ENCODE measurements at places on chromosomes 1 and 21.

- H3K27me3 ChIP-seq, result no peaks in the 10 kb centered on the region
- H3K27ac ChIP-seq, result peak overlapping the region; percentile 66
- no peaks in the 10 kb centered on the region for H3K4me1 ChIP-seq
- no peak for DNase-seq
These were observed 21.1 kb downstream of the PLA2G4A start for GRCh38 chr1:186849826-186850225.

DNA sequence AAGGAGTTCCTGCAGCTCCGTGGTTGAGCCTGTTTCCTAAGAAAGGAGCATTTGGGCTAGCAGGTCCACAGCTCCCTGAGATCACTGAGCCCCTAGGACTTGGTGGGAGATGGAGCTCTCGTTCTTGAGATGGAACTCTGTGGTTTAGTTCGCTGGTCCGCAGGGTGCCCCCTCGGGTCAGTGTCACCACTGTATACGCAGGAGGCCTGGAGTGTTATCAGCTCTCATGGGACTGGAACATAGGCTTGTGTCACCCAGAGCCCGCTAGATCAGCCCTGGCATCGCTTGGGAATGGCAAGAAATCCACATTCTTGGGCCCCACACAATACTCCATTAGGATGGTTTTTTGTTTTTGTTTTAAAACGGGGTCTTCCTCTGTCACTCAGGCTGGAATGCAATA, 3.6 kb downstream of the SNAP47 start:
- no peak overlapping the region for H3K27ac ChIP-seq
- H3K4me3 ChIP-seq, result no peak overlapping the region
- H3K4me1 ChIP-seq, result peaks cover 28% of the 10 kb centered on the region
- DNase-seq, result no peak
- no peaks in the 10 kb centered on the region for H3K27me3 ChIP-seq
- no peaks in the 10 kb centered on the region for H3K36me3 ChIP-seq

GRCh38 chr21:40752125-40752524, 94.8 kb downstream of the DSCAM start:
- H3K27ac ChIP-seq, result no peak overlapping the region
- no peak overlapping the region for H3K4me3 ChIP-seq
- DNase-seq, result no peak
- H3K4me1 ChIP-seq, result no peaks in the 10 kb centered on the region

DNA sequence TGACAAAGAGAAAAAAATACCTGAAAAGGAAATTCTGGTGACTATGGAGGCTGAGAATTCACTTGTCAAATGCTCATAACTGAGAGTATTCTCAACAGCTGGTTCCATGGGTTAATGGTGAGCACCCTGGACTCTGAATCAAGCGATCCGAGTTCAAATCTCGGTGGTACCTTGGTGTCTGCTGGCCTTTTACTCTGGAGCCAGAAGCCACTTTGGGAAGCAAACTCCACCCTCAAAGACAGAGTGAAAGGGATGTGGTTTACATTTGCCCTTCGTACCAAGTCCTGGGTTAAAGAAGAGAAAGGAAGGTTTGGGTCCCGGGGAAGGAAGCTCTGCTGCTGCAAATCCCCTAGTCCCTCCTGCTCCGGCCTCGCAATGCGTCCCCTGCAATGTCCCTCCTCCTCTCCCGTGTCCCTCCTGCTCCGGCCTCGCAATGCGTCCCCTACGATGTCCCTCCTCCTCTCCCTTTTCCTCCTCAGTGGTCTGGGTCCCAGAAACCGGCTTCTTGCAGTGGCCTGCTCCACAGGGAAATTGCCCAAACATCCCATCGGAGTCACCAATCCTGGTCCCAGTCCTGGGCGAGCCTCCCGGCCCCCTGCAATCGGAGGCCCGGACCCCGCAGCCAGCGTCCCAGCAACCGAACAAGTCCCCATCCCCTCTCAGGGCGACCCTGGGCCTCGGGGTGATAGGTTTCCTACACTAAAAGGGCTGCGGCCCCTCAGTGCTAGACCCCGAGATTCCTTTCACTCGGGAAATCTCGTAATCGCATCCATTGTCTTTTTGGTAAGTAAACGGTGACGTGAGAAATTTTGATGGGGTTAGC, 129.4 kb downstream of the PPIAL4G start:
- H3K4me1 ChIP-seq, result no peaks in the 10 kb centered on the region
- H3K27me3 ChIP-seq, result peaks cover 44% of the 10 kb centered on the region
- H3K4me3 ChIP-seq, result no peak overlapping the region
- no peak for DNase-seq
- H3K27ac ChIP-seq, result no peak overlapping the region

- peaks cover 85% of the 10 kb centered on the region for H3K4me1 ChIP-seq
- H3K36me3 ChIP-seq, result no peaks in the 10 kb centered on the region
- H3K27me3 ChIP-seq, result no peaks in the 10 kb centered on the region
- peak; percentile 87 for DNase-seq
These were observed 42.6 kb downstream of the CD34 start for GRCh38 chr1:207868251-207868773.

GRCh38 chr1:30354410-30354809, 369.0 kb downstream of the MATN1 start:
- H3K4me1 ChIP-seq, result no peaks in the 10 kb centered on the region
- H3K36me3 ChIP-seq, result no peaks in the 10 kb centered on the region
- no peak overlapping the region for H3K4me3 ChIP-seq
- no peak overlapping the region for H3K27ac ChIP-seq
- no peaks in the 10 kb centered on the region for H3K27me3 ChIP-seq
- DNase-seq, result no peak

DNA sequence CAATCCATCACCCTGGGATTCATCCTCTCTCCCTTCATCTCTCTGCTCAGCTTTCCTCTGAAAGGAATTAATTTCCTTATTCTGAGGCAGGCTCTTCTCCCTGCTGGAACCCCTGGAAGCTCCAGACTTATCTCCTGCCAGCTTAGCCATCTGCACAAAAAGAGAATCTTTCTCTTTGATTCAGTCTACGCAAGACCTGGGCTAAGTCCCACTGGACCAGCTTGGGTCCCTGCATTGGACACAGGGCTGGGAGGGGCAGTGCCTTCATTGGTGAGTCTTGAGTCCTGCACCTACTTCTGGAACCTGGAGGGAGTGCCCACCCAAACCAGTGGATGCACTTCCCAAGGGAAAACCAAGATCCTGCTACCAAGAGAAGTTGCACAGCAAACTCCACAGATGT, 271.7 kb upstream of the CSF3R start:
- no peak overlapping the region for H3K27ac ChIP-seq
- no peak overlapping the region for H3K4me3 ChIP-seq
- H3K36me3 ChIP-seq, result no peaks in the 10 kb centered on the region
- peak; percentile 36 for DNase-seq

DNA sequence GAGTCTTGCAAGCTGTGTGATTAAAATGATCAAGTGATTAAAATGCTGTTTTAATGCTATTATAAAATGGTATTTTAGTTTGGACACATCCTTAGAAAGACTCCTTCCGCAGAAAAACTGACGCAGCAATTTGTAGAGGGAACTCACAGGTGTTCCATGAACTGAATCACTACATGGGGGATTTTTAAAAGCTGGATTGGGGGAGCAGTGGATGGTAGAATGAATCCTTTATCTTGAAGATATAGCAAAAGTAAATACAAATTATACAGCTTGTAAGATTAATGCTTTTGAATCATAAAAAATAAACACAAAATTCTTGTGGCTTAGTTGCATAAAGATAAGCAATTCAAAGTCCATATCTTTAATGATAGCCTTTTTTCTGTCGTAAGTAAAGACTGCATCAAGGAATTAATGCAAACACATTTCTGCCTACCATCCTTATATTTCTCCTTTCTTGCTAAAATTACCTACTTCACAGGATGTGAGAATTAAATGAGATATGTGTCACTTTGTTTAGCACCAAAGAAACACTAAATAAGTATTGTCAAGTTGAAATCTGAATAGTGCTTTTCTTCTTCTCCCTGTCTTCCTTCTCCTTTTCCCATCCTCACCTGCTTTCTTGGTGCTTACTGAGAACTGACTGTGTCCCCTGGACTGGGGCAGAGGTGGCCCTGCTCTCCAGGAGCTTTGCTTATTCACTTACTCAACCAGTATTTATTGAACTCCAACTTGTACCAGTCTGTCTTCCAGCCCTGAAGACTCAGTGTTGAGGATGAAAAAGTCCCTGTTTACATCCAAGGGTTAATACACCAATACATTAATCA, 61.5 kb upstream of the F3 start:
- H3K27ac ChIP-seq, result no peak overlapping the region
- no peak overlapping the region for H3K4me3 ChIP-seq
- H3K27me3 ChIP-seq, result no peaks in the 10 kb centered on the region

- no peaks in the 10 kb centered on the region for H3K4me1 ChIP-seq
- H3K36me3 ChIP-seq, result no peaks in the 10 kb centered on the region
- H3K27ac ChIP-seq, result no peak overlapping the region
- no peak overlapping the region for H3K4me3 ChIP-seq
- H3K27me3 ChIP-seq, result no peaks in the 10 kb centered on the region
These were observed 178.3 kb downstream of the ATG4C start for GRCh38 chr1:62962014-62962812.

DNA sequence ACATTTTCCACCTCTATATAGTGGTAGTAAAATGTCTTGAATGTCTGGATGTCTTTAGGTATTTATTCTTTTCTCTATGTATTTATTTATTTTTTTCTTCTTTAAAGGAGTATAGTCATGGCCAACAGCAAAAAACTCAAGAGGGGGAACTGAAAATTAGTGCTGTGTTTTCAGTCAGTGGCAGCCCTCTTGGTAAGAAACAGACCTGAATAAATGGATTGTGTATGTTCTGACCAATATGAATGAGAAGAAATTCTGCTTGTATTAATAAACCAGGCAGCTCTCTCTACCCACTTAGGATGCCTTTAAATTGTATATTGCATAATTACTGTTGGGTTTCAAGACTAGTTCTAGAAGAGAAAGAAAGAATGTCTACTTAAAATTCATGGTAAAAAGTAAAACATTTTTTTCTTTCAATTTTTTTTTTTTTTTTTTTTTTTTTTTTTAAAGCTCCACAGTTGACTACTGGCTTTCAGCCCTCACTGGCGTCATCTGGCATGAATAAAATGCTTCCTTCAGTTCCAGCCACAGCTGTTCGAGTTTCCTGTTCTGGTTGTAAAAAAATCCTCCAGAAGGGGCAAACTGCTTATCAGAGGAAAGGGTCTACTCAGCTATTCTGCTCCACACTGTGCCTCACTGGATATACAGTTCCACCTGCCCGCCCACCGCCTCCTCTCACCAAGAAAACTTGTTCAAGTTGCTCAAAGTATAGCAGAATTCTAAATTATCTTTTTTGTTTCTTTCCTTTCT, 101.6 kb downstream of the ZMYM4 start:
- H3K4me3 ChIP-seq, result no peak overlapping the region
- H3K4me1 ChIP-seq, result peaks cover 16% of the 10 kb centered on the region
- DNase-seq, result no peak
- no peaks in the 10 kb centered on the region for H3K36me3 ChIP-seq
- no peaks in the 10 kb centered on the region for H3K27me3 ChIP-seq

DNA sequence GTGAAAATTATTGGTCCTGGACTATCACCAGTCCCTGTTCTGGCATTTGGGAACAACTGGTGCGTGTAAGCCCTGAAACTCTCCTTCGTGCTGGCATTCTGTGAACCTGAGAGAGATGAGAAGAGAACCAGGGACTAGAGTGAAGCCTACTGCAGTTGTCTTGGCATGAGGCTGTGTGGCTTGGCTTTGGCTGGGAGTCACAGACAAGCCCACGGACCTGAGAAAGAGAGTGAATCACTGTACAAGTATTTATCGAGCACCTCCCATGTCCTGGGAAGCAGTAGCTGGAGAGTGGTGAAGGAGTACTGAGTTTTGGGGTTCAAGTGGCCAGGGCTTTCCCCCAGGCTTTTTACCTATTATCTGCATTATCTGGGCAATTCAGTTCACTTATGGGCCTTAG, 63.3 kb downstream of the FGGY start:
- H3K27ac ChIP-seq, result no peak overlapping the region
- no peak for DNase-seq
- H3K27me3 ChIP-seq, result no peaks in the 10 kb centered on the region
- H3K36me3 ChIP-seq, result no peaks in the 10 kb centered on the region
- no peaks in the 10 kb centered on the region for H3K4me1 ChIP-seq

DNA sequence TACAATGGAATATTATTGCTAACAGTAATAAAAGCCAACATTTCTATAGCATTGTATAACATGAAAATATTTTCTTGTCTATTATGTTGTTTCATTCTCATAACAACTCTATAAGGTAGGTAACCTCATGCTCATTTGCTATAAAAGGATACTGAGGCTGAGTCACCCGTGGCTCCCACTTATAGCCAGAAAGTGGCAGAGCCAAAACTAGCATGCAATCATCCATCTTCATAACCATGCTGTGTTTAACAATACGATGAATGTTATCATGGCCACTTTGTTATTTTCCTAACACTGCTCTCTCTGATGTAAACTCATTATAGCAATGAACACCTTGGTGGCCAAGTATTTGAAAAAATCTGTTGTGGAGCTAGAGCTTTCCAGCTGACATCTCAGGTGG, 80.8 kb upstream of the JUN start:
- DNase-seq, result no peak
- H3K4me1 ChIP-seq, result peaks cover 4% of the 10 kb centered on the region
- no peaks in the 10 kb centered on the region for H3K36me3 ChIP-seq

DNA sequence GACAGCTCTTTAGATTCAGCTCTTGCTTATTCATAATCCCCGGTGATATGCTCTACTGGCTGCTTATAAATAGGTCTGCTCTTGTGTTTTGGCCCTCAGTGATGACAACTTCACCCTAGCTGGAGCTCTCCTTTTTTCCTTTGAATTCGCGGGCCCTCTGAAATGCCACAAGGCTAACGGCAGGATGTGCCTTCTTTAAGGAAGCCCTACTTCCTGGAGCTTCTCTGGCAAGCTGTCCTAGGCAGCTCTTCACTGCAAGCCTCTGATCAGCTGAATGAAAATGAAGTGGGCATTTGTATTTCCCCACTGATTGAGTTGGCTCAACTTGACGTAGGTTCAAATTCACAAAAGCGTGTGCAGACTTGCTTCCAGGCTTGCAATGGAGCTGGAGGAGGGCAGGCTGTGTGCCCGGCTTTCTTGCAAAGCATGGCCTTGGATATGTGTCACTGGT, 22.2 kb downstream of the SGIP1 start:
- no peaks in the 10 kb centered on the region for H3K36me3 ChIP-seq
- H3K27me3 ChIP-seq, result no peaks in the 10 kb centered on the region
- no peaks in the 10 kb centered on the region for H3K4me1 ChIP-seq
- no peak overlapping the region for H3K27ac ChIP-seq

- H3K27me3 ChIP-seq, result no peaks in the 10 kb centered on the region
- H3K27ac ChIP-seq, result no peak overlapping the region
- no peaks in the 10 kb centered on the region for H3K4me1 ChIP-seq
- no peak overlapping the region for H3K4me3 ChIP-seq
- no peaks in the 10 kb centered on the region for H3K36me3 ChIP-seq
These were observed 231.4 kb downstream of the CHRM3 start for GRCh38 chr1:239617731-239618130.

GRCh38 chr1:160799641-160800040, 3.7 kb downstream of the LY9 start:
- peaks cover 9% of the 10 kb centered on the region for H3K36me3 ChIP-seq
- H3K4me1 ChIP-seq, result peaks cover 91% of the 10 kb centered on the region
- no peak overlapping the region for H3K4me3 ChIP-seq
- DNase-seq, result no peak
- peak overlapping the region; percentile 83 for H3K27ac ChIP-seq
- H3K27me3 ChIP-seq, result no peaks in the 10 kb centered on the region

DNA sequence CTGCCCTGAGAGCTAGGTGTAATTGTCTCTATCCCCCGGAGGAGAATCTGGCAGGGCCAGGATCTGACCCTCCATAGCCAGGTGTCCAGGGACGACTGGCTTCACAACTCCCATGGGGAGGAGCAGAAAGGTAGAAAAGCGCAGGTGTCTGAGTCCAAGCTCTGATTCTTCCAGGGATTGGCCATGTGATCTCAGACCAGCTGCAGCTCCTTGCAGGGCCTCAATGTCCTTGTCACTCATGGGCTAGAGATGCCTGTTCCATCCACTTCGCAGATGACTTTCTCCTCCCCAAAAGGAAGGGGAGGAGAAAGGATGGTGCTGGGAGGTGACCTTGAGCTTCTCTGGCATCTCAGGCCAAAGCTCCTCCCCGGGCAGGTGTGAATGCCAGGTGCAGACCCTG, 22.7 kb downstream of the HSPG2 start:
- no peak for DNase-seq
- no peak overlapping the region for H3K4me3 ChIP-seq
- H3K4me1 ChIP-seq, result peaks cover 57% of the 10 kb centered on the region
- H3K36me3 ChIP-seq, result no peaks in the 10 kb centered on the region
